ENCODE measurements at places on chromosomes 3 and 15.

DNA sequence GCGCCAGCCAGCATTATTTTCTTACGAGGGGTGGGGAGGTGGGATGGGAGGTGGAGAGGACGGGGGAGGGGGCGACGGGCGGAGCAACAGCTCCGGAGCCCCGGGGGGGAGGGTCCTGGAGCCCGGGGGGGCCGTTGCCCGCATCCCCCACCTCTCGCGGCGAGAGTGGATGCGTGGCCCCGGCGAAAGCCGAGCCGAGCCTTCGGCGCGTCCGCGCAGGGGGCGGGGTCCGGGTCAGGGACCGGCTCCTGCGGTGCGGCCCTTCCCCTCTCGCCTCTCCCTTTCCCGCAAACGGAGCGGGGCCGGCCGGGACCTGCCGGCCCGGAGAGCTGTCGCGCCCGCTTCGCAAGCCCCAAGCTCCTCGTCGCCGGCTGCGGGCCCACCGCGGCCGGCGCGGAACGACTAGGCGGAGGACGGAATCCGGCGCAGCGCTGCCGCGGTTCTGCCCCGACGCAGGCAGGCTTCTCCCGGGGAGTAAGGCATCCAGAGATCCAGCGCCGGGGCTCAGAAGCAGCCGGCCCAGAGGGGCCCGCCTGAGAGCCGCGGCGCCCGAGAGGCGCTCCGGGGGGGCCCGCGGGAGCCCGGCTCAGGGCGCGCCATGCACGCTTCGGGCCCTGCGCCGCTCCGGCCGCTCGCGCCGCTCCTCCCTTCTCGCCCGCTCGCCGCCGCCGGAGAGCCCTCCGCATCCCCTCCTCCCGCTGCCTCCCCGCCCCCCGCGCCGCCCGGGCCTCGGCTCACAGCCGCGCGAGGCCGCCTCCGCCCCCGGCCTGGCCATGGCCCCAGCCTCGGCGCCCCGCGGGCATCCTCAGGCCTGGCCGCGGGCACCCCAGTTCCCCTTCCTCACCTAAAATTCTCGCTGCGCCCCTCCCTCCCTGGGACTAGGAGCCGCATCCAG lies 459 bp upstream of the ADCY5 start:
- DNase-seq: no peak

- DNase-seq: no peak
Measured at GRCh38 chr3:42578054-42578453, 3.7 kb downstream of the SEC22C start.

DNA sequence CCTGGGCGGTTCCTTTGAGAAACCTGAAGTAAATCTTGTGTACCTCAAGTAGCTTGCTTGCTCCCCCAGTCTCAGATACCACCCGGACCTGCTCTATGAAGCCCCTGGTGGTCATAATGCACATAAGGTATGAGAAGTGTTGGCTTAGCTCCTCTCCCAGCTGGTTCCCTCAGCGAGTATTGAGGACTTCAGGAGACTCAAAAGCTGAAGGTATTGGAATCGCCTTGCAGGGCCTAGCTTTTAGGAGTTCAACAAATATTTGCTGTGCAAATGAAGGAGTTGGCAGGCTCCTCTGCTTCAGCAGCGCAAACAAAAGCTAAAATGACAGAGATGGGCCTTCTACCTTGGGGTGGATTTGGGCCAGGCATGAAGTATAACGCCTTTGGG lies 1.7 kb downstream of the CMTM8 start:
- no peak for DNase-seq

DNA sequence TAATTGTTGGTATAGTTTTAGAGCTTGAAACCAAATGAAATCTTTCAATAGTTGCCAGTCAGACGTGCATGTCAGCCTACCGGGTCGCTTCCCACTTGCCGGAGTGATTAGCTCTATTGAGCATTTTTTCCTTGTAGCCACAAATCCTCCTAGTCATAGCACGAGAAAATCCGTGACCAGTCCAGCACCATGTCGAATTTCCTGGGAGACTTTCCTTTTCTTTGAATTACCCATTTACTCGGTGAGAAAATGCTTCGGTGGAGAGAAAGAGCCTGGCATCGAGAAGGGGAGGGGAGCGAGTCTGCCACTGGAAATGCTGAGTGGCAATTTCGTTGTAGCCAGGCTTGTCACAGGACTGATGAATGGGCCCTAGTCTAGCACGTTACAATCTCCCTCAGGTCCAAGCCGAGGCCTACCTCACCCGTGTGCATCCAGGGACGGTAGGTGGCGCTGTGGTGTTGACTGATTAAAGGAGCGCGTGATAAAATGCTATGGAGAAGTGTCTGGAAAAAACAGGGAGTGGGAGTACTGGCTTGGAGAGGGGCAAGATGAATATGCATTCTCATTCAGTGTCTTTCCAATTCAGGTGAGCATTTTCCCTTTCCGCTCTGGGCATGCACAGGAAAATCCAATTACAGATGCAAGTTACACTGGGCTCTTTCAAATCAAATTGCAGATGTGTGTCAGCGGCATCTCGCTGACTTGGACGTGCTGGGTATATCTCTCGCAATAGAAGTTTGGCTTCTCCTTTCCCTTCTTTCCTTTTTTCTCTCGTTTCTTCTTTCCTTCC lies 238.8 kb downstream of the EDEM1 start:
- DNase-seq: peak; percentile 72

DNA sequence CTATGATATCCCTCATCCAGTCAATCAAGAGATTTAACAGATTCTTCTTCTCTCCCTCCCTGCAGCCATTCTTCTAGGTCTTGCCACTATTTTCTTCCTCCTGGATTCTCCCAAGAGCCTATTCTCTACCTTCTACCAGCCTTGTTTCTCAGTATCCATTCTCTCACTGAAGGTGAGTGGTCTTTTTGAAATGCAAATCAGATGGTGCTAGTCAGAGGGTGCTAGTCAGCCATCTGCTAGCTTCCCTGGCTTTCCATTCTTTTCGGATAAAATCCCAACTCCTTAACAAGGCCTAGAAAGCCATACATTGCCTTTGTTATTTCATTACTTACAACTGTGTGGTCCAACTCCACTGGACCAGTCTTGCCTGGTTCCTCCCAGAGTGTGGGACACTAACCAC lies 734.3 kb upstream of the CFAP20DC start:
- DNase-seq: no peak

GRCh38 chr3:41872157-41872556 lies 89.7 kb downstream of the ULK4 start:
- DNase-seq: no peak

GRCh38 chr3:193791041-193792032 lies 198.3 kb downstream of the OPA1 start:
- no peak for DNase-seq

- DNase-seq: peak; percentile 92
Measured at GRCh38 chr15:52021128-52021671, 2.2 kb downstream of the MAPK6 start.

GRCh38 chr3:158213461-158213860 lies 103.6 kb downstream of the RSRC1 start:
- DNase-seq: no peak

GRCh38 chr3:193040836-193041672 lies 123.4 kb upstream of the MB21D2 start:
- no peak for DNase-seq

DNA sequence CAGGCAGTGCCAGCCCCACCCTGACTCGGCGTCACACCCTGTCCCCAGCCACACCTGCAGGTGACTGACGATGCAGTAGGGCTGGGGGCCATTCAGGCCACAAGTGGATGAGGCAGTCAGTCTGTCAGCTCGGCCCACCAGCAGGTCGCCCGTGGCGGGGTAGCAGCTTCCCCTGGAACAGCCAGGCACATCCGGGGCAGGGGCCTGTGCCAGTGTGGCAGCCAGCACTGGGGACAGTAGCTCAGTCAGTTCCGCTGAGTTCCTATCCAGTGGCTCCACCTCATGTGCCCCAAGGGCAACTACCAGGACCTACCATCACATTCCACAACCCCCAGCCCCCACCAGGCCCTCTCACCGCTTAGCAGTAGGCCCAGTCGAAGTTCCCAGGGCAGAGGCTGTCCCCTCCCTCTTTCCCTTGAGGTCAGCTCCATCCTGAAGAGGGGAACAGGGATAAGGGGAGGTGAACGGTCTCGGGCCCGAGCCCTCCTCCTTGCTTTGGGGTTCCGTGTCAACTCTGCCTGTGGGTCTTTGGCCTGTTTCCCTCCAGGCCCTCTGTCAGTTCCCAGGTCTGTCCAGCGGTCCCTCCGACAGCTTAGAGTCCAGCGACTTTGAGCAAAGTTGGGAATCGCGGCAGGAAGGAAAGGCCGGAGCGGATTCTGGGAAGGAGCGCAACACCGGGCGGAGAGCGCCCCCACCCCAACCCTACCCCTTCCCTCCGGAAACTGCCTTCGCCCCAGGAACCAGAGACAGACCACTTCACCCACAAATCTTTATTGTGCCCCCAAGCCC lies at the start of gene LAMB2:
LAMB2 (minus strand) TSS at position 614 of the 789 bp plus-strand sequence; CDS start at position 431, 183 bp downstream.
- DNase-seq: no peak

GRCh38 chr3:94246171-94246570 lies 183.3 kb downstream of the NSUN3 start:
- DNase-seq: no peak

DNA sequence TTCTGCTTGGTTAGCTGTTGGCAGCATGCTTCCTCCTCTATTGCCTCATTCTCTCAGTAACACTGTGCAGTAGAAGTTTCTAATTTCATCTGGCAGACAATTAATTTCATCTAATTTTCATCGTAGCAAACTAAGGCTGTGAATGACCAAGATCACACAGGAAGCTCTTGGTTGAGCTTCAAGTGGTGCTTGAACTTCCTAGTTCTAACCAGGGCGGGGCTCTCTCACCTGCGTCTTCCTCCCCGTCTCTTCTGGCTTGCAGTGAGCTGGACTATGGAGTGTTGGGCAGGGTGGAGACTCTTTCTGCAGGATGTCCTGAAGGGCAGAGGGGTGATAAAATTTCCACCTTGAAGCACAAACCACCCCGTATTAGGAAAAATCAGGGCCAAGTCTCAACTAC lies 2.0 kb upstream of the IL16 start:
- no peak for DNase-seq

GRCh38 chr3:149167898-149168297 lies 38.5 kb downstream of the HPS3 start:
- no peak for DNase-seq

GRCh38 chr15:62050115-62050514 lies 10.1 kb downstream of the VPS13C start:
- DNase-seq: no peak

GRCh38 chr3:24437326-24437725 lies 57.3 kb downstream of the THRB start:
- no peak for DNase-seq

DNA sequence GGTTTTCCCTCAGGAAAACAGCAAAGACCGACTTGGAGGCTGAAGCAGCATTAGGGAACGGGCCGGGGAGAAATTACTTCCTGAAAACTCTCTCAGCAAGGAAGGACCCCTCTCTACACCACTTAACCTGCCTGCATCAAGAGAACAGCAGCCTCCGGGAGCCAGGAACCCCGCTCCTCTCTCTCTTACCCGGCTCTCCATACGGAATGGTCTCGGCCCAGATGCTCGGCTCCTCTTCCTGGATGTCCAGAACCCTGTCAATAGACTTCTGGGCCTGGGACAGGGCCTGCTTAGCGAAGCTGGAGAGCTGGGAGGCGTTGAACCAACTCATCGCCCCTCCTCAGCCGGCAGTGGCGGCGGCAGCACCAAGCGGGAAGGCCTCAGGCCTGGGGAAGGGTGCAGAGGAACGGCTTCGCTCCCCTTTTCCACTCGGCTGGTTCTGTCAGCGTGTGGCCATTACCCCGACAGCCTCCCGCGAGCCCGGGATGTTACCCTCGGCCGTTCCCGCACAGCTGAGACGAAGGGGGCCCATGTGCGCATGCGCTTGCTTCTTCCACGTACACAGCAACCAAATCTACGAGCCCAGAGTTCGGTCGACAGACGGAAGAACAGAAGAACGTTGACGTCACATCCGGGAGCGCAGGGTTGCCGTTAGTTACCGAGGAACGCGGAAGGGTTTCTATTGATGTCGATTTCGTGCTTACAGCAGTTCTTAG lies at the start of gene TMF1:
TMF1 (minus strand) TSS at position 578 of the 716 bp plus-strand sequence; CDS start at position 331, 247 bp downstream.
- peak; percentile 97 for DNase-seq

- no peak for DNase-seq
Measured at GRCh38 chr3:187708696-187709095, 6.3 kb upstream of the RTP2 start.

DNA sequence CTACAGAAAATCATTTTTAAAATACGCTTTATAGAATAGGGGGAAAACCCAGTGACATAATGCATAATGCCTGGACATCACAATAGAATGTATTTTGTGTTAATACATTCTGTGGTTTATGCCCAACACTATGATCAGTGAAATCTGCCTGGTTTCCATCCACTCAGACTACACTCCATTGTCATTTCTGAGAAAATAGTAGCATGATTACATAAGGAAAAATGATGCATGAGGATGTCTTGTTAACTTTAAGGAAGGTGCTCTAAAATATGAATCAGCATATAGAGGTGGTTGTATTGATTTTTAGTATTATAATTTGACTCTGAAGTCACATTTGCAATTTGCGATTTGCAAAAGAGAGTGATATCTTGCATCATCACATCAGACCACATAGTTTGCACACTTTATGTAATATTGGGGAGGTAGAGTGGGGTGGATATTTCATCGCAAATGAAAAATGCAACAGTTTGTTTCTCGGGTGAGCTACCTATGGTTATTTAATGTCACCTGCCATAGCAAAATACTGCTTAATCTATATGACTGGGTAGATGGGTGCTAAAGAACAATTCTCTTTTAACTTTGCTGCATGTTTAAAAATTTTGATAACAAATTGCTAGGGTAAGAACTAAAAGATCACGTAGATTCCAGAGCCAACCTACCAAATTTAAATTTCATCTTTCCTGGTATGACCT lies 403.9 kb downstream of the IL5RA start:
- DNase-seq: no peak

- no peak for DNase-seq
Measured at GRCh38 chr3:126816298-126816697, 112.3 kb downstream of the CHCHD6 start.

GRCh38 chr15:61598655-61599054 lies 369.6 kb upstream of the RORA start:
- no peak for DNase-seq

GRCh38 chr3:39146611-39147591 lies 6.5 kb downstream of the CSRNP1 start:
- peak; percentile 95 for DNase-seq

DNA sequence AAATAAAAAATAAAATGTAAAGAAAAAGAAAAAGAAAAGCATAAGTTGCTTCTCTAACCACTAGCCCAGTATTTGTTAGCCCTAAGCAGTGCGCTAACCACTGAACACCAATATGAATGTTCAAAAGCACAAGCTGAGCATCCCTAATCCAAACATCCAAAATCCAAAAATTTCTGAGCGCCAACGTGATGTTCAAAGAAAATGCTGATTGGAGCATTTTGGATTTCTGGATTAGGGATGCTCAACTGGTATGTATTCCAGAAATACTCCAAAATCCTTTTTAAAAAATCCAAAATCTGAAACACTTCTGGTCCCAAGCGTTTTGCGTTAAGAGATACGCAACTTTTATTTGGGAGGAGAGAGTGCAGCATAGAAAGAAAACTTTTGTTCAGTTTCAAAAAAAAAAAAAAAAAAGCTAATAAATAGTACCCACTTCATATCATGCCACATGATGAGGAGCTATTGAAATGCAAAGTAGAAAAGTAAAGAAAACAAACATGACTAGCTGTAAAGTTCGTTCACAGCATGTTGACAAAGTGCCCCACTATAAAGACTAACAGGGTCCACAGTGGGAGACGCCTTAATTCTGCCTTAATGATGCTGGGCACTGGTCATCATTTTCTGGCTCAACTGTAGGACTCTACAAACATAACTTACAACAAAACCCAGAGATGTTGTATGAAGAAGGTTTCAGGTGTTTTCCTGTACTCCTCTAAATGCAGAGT lies 32.4 kb downstream of the EDC3 start:
- no peak for DNase-seq

GRCh38 chr3:17552351-17552750 lies 190.1 kb downstream of the TBC1D5 start:
- DNase-seq: no peak
